ENCODE measurements at places on chromosomes 12 and 14. TPM values are rescaled to one million over a fixed set of nuclear protein-coding genes. Genes with fewer than 3 reads are reported as not detected.

The SALL2 gene
- 1.7 TPM for total RNA-seq

The SPATS2 gene
- total RNA-seq: 31.4 TPM

The CELA1 gene
- not detected for total RNA-seq

The PRICKLE1 gene
- total RNA-seq: 4.3 TPM

The REM2 gene
- total RNA-seq: 0.14 TPM

The ART4 gene
- under 0.01 TPM for total RNA-seq

The DDX23 gene
- 91.2 TPM for total RNA-seq

The TRPV4 gene
- 2.6 TPM for total RNA-seq

The JPH4 gene
- not detected for total RNA-seq

The NEUROD4 gene
- total RNA-seq: not detected

The ARHGAP9 gene
- total RNA-seq: 0.28 TPM

The SELPLG gene
- 0.85 TPM for total RNA-seq

The COCH gene
- total RNA-seq: 0.14 TPM

The RGS6 gene
- not detected for total RNA-seq

The KRT79 gene
- total RNA-seq: not detected

The CDCA3 gene
- 2.0 TPM for total RNA-seq

The MDM2 gene
- 228 TPM for total RNA-seq

The MAP3K9 gene
- 0.14 TPM for total RNA-seq

The TAS2R43 gene
- 1.3 TPM for total RNA-seq

The PRKAG1 gene
- 77.1 TPM for total RNA-seq

The GYS2 gene
- total RNA-seq: not detected

The RIPK3 gene
- total RNA-seq: 2.5 TPM

The RFX4 gene
- total RNA-seq: not detected

The SYNDIG1L gene
- not detected for total RNA-seq

The KCNH3 gene
- total RNA-seq: 0.09 TPM

The CD27 gene
- 0.14 TPM for total RNA-seq

The HOTAIR gene
- 0.09 TPM for total RNA-seq

The MANSC1 gene
- 0.92 TPM for total RNA-seq

The EPYC gene
- total RNA-seq: 0.09 TPM

The OR2AP1 gene
- total RNA-seq: not detected

The ANKS1B gene
- 0.43 TPM for total RNA-seq

The LRTM2 gene
- not detected for total RNA-seq

The KRT83 gene
- total RNA-seq: not detected

The ATL1 gene
- 7.0 TPM for total RNA-seq

The TMEM132C gene
- total RNA-seq: not detected

The TAS2R14 gene
- total RNA-seq: 1.7 TPM

The RTL1 gene
- total RNA-seq: not detected

The FAM186B gene
- 0.28 TPM for total RNA-seq

The PRPH gene
- total RNA-seq: 0.46 TPM

The USP44 gene
- total RNA-seq: 13.8 TPM

The GPR137C gene
- 0.14 TPM for total RNA-seq

The TROAP gene
- 3.7 TPM for total RNA-seq

The LARP4 gene
- 36.8 TPM for total RNA-seq

The KIF5A gene
- 0.09 TPM for total RNA-seq

The PLEKHG7 gene
- not detected for total RNA-seq

The ARHGEF40 gene
- total RNA-seq: 16.4 TPM

The DEPDC4 gene
- 0.71 TPM for total RNA-seq

The MAP1LC3B2 gene
- 0.28 TPM for total RNA-seq

The DCN gene
- 1,181 TPM for total RNA-seq

Data from smooth muscle cell of bladder (primary cell).